ENCODE measurements at places on chromosomes 3 and 15.

DNA sequence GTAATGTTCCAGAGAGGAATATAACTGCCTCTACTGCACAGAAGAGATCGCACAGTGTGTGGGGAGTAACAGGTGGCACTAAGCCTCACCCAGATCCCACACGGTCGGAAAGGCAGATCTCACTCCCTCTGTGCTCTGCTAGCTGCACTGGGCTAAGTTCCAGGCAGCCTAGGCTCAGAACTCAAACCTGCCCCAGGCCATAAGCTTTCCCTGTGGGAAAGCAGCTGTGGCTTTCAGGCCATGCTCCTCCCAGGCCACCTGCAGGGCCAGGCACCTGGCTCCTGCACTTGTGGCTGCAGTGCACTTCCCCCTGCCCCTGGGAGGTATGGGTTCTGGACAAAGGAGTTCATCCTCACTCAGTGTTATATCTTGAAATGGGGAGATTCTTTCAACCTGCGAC is 27.5 kb downstream of the PCCB start:
- DNase-seq: no peak

DNA sequence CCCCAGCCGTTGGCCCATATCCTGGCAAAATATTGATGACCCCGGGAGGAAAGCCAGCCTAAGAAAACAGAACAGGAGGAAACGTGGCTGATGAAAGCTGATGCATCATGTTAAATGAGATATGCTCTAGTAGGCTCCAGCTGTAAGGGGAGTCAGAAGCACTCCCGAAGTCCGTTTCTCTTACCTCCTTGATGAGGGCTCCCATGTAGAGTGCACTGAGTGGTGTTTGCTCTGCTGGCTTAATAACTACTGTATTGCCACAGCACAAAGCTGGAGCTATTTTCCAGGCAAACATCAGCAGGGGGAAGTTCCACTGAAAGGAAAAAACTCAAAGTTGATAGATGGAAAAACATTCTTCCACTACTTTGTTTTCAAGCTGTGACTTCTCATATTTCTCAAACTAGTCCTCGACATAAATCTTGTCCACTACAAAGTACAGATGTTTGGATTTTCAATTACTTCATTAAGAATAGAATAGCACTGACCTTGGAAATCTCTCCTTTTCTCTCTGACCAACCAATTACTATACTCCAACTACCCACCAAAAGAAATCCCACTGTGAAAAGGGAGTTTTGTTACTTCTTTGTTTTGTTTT is 72.7 kb downstream of the ALDH1A2 start:
- DNase-seq: no peak

DNA sequence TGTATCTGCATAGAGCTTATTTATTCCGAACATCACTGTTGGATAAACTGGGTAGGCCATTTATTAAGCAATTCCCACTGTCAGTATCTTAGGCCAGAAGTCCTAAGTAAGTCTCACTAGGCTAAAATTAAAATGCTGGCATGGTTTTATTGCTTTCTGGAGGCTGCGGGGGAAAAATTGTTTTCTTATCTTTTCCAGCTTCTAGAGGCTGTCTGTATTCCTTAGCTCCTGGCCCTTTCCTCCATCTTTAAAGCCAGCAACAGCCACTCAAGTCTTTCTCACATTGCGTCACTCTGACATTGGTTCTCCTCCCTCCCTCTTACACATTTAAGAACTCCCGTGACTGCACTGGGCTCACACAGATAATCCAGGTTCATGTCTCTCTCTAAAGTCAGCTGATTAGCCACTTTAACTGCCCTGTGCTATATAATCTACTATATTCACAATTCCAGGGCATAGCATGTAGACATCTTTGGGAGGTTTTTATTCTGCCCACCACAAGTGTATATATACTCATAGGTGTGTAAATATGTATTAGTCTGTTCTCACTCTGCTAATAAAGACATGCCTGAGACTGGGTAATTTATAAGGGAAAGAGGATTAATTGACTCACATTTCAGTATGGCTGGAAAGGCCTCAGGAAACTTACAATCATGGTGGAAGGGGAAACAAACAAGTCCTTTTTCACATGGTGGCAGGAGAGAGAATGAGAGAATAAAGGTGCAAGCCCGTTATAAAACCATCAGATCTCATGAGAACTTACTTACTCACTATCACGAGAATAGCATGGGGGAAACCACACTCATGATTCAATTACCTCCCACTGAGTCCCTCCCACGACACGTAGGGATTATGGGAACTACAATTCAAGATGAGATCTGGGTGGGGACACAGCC is 113.5 kb upstream of the SLC7A14 start:
- DNase-seq: no peak

- no peak for DNase-seq
These were observed 290.2 kb downstream of the SHQ1 start for GRCh38 chr3:72558001-72558400.

GRCh38 chr3:43641306-43642114 is 19.7 kb upstream of the ANO10 start:
- no peak for DNase-seq

- DNase-seq: peak; percentile 59
These were observed 420.3 kb upstream of the CFAP20DC start for GRCh38 chr3:59469948-59470723.

DNA sequence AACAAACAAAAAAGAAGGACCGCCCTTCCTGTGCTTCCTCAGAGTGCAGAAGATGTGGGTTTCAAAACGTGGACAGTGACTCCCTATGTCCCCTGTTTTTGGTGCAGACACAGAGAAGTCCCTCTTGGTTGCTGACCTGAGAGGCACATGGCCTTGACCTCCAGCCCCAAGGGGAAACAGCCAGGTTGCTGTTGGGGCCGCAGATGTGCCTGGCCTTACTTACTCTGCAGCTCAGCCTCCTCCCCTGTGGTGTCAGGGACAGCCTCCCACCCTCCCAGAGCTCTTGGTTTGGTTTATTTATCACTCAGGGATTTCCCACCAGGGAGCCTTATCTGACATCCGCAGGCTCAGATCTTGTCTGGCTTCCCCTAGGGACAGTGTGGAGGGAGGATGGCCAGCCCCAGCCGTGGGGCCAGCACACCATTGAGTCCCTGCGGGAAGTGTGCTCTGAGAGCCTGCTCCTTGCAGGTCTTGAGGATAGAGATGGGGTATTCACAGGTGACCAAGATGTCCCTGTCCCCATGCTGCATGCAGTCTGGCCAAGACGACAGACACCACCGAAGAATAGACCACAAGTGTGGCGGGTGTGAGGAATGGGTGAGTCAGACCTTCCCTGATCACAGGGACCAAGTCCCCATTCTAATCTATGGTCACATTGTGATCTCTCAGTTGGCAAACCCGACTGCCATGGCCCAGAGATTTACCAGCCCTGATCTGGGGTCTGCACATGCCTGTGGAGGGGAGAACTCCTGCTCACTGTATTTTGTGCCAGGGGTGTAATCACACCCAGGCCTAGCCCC is 134.3 kb upstream of the ABHD17C start:
- no peak for DNase-seq

DNA sequence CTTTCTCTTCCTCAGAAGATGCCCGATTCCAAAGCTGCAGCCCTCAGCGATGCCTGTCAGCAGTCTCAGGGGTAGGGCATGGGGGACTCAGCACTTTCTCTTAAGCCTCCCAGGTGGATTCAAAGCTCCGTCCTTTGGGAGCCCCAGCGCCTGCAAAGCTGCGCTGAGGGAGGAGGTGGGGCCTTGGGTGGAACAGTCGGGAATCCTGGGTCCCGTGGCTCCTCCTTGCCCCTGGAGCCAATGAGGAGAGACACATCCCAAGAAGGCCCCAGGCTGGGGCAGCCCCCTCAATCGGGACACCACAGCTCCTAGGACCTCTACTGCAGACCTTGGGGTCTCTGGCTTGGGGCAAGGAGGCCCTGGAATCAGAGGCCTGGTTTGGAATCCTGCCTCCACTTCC is 227.5 kb upstream of the IGF1R start:
- DNase-seq: no peak

GRCh38 chr3:163951397-163951987 is 1126.8 kb downstream of the SI start:
- DNase-seq: no peak

DNA sequence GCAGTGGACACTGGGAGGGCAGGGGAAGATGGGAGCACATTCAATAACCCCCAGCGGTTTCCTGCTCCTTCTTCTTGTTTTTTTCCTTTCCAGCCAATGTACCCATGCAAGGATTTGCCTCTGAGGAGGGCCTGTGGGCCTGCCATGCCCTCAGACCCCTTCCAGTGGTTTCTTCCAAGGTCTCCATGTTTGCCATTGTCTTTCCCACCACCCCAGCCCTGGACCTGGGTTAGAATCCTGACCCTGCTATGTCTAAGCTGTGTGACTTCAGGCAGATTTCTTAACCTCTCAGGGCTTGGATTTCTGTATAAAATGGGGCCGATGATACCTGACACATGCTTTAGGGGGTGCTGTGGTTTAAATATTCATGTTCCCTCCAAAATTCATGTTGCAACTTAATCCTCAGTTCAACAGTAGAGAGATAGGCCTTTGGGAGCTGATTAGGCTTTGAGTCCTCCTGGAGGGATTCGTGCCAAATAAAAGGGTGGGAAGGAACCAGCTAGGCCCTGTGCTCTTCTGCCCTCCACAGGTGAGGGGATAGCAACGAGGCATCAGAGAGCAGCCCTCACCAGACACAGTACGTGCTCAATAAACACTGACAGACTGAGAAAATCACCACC is 46.3 kb upstream of the FLNB start:
- peak; percentile 62 for DNase-seq

GRCh38 chr15:77607894-77608261 is 24.8 kb downstream of the LINGO1 start:
- DNase-seq: no peak

DNA sequence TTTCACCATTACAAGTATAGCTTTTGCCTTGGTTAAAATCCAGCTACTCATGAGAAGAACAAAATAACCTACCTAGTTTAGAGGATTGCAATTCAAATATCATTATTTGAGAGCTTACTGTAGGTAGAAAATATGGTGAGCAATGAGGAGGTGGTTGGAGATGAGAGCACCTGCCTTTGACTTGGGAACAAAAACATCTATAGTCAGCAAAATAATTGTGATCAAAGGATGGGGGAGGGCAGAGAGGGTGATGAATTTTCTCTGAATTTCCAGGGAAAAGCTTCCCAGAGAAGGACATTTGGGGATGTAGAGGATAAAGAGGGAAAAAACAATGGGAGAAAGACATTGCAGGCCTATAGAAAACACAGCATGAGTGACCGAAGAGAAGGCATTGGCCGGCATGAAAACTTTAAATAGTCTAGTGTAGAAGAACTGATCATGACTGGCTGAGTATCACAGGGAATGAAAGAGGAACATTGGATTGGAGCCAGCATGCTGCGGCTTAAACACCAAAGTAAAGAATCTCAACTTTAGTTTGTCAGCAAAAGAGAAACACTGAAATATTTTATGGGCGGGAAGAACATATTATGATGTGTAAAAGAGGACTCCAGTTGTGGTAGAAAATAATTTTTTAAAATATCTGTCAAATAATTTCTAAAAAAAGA is 581.3 kb downstream of the UNC13C start:
- no peak for DNase-seq

DNA sequence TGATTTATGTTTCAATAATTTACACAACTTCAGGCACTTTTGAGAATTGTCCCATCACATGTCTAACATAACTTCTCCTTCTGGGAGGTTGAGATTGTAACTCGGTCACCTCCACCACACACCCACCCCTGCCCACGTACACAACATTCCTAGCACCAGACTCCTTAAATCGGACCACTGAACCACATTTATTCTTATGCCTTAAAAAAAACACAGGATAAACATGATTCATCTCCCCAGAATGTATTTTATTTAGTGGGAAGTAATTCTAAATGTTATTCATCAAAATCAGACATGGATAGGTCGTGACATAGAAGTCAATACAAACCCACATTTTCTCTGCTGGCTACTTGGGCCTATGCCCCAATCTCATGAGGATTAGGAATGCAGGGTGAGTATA is 3.0 kb downstream of the SNTN start:
- peak; percentile 87 for DNase-seq

GRCh38 chr15:55990998-55991397 is 2.4 kb downstream of the NEDD4 start:
- DNase-seq: no peak

GRCh38 chr15:44712346-44713005 is 1.2 kb downstream of the B2M start:
- DNase-seq: peak; percentile 90

DNA sequence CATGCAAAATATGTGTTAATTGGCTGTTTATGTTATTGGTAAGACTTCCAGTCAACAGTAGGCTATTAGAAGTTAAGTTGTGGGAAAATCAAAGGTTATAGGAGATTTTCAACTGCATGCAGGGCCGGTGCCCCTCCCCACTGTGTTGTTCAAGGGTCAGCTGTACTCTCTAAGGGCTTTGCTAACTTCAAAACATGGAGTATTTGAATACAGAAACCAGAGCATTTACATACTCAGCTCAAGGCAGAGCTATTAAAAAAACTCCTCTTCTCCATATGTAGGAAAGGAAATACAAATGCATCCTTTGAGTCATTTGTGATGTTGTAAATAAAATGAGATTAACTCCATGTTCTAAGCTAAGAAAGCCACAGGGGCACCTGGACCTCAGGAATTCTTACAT is 16.8 kb downstream of the IL17RB start:
- DNase-seq: no peak

- no peak for DNase-seq
These were observed 23.7 kb downstream of the PLXND1 start for GRCh38 chr3:129582799-129583198.

DNA sequence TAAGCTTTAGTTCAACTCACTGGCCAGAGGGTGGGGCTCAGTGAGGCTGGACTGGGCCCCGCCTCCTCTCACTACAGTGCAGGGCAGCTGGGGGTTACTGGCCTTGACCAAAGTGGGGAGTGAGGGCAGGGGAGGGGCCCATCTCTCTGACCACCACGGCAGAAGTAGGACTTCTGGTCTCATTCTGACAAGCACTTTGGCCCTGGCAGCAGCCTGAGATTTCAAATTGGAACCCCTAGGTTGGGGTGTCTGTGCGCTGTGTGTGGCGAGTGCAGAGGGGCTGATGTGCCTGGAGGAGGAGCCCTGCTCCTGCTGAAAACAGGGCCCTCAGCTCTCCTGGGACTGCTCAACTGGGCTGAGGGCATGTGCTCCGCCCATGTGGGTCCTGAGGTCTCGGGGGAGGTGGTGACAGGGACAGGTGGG is 60.3 kb upstream of the RPL32 start:
- DNase-seq: no peak

- DNase-seq: peak; percentile 86
These were observed 46.4 kb downstream of the TMEM44 start for GRCh38 chr3:194586836-194587235.

- peak; percentile 51 for DNase-seq
These were observed 1.2 kb downstream of the ACOX2 start for GRCh38 chr3:58535531-58536500.
